ENCODE measurements at places on chromosomes 6 and 20.

- no peak for DNase-seq
Measured at GRCh38 chr6:103874575-103874974, 985.1 kb downstream of the HACE1 start.

DNA sequence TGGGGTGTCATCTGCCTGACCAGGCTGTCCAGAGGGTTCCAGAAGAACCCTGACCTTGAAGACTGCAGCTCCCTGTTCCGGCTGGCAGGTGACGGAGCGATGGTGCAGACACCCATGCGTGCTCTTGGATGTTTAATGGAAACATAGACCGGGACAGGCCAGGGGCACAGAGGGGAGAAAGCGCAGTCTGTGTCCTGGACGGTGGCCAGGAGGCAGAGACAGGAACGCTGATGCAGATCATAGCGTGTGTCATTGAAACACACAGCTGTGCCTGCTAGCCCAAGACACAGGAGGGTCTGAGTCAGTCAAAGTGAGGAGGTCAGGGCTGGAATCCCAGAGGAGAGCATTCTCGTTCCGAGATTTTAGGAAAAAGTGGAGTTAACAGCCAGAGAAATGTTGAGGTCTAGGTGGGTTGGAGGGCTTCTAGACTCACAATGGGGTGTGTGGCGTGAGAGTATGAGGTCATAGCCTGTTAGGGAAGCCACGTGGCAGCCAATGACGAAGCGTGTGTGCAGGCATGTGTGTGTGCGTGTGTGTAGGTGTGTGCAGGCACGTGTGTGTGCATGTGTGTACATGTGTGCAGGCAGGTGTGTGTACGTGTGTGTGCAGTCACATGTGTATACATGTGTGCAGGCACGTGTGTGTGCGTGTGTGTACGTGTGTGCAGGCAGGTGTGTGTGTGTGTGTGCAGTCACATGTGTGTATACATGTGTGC is 167.0 kb downstream of the ERMARD start:
- no peak for DNase-seq

GRCh38 chr6:116475141-116475540 is 14.0 kb downstream of the CALHM6 start:
- no peak for DNase-seq

- peak; percentile 5 for DNase-seq
Measured at GRCh38 chr6:38191418-38191817, 371.9 kb downstream of the ZFAND3 start.

DNA sequence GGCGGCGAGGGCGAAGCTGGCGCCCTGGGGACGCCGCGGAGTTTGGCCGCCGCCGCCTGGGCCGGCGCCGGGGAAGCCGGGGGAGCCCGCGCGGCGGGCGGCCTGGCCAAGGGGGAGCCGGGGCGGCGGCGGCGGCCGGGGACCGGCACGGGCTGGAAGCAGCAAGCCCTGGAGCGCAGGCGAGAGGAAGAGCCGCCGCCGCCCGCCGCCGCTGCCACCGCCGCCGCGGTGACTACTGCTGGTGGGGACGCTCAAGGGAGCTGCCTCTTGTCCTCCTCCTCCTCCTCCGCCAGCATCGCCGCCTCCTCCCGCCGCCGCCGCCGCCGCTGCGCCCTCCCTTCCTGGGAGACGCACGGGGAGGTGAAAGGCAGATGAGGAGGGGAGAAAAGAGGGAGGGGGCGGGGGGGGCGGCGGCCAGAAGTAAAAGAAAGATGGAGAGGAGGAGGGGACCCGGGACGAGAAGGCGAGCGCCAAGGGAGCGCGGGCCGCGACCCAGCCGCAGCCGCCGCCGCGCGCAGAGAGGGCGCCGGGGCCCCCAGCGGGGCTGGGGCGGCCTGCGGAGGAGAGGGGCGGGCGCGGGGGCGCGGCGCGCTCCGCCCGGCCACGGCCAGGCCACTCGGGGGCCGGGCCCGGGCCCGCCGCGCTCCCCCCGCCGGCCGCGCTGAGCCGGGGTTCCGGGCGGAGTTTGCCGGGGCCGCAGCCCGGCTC is 846 bp downstream of the PDE10A start:
- DNase-seq: peak; percentile 57

GRCh38 chr6:27019651-27020552 is 227.6 kb upstream of the PRSS16 start:
- peak; percentile 91 for DNase-seq

DNA sequence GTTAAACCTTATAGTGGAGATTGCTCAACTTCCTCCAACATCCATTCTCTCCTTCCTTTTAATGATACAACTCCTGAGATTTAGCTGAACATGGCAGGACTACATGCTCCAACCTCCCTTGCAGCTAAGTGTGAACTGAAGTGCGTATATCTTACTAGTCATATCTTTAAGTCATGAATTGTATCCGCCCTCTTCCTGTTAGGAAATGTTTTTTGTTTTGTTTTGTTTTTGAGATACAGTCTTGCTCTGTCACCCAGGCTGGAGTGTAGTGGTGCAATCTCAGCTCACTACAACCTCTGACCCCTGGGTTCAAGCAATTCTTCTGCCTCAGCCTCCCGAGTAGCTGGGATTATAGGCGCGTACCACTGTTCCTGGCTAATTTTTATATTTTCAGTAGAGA is 8.8 kb upstream of the OSTM1 start:
- no peak for DNase-seq

DNA sequence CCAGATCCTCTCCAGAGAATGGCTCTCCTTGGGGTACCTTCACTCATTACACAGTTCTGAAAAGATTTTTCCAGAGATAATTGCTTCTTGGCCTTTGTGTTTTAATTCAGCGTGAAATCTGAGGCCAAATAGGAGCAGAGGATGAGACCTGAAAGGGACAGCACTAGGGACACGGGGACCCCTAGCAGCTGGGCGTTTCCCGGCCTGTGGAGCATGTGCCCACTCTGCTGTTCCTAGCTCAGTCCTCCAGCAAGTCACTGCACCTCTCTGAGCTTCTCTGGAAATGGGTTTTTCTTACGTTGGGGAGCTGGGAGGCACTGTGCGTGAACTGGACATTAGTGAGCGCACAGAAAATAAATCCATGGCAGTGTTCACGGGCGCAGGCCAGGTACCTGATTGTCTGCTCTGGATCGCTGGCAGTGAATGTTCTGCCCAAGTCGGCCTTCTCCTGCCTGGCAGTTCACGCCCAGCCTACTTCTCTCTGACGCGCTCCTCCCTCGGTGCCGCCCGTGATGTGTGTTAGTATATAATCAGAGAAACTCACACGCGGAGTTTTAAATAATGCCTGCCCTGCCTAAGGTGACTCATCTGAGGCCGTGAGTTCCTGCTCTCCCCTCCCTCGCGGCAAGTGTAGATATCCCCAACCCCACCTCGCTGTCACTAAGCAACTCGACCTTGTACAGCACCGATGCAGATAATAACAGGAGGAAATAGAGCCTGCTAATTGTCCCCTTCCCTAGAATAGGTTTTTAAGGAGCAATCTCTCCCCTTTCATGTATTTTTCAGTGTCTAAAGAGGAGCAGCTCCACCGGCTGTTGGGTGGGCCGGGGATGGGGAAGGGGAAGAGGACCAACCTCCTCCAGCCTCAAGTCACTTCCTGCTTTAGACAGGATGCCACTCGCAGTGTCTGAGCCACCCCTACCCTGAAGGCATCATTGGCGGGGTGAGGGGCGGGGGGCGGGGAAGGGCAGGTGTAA is 2.7 kb upstream of the TUBB2A start:
- no peak for DNase-seq

DNA sequence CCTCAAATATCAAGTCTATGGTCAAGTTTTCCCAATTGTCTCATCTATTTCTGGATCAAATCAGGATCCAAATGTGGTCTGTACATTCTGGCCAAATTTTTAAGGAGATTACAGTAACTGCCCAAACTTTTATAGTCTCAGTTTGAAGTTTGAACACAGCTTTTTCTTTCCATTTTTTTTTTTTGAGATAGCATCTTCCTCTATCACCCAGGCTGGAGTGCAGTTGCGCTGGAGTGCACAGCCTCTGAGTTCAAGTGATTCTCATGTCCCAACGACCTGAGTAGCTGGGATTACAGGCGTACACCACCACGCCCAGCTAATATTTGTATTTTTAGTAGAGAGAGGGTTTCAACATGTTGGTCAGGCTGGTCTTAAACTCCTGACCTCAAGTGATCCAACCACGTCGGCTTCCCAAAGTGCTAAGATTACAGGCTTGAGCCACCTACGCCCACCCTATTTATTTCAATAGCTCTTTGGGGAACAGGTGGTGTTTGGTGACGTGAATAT is 84.9 kb upstream of the CARMIL1 start:
- no peak for DNase-seq

- DNase-seq: no peak
Measured at GRCh38 chr20:47198254-47198671, 158.2 kb downstream of the ZMYND8 start.

- no peak for DNase-seq
Measured at GRCh38 chr20:33310327-33310899, 27.4 kb downstream of the BPIFB1 start.

- no peak for DNase-seq
Measured at GRCh38 chr6:79954849-79955248, 7.5 kb upstream of the ELOVL4 start.

- no peak for DNase-seq
Measured at GRCh38 chr6:48016020-48016755, 94.8 kb downstream of the PTCHD4 start.

DNA sequence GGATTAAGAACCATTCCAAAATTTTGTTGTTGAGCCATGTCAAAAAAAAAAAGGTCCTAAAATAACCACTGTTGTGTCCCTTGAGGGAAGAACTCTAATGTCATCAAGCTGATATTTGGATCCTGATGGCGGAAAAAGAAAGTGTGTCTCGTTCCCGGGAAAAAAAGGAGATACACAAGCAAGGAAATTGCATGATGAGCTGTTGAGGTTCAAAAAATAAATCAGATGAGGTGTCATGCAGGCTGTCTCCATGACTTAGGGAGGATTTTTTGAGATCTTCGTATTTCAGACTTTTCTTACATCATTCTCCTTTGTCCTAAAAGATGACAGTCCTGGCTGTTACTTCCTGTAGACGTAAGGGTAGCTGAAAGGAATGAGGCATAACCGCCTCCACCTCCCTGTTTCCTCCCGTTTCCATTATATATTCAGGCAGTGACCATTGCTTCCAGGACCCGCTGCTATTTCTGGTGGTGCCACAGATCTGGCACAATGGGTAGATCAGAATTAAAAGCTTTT is 117.3 kb upstream of the TNFAIP3 start:
- no peak for DNase-seq

- DNase-seq: no peak
Measured at GRCh38 chr20:52746190-52746589, 226.0 kb upstream of the TSHZ2 start.

GRCh38 chr6:158544428-158544827 is 15.5 kb upstream of the TMEM181 start:
- no peak for DNase-seq

GRCh38 chr6:118335325-118335816 is 212.7 kb upstream of the PLN start:
- DNase-seq: no peak

DNA sequence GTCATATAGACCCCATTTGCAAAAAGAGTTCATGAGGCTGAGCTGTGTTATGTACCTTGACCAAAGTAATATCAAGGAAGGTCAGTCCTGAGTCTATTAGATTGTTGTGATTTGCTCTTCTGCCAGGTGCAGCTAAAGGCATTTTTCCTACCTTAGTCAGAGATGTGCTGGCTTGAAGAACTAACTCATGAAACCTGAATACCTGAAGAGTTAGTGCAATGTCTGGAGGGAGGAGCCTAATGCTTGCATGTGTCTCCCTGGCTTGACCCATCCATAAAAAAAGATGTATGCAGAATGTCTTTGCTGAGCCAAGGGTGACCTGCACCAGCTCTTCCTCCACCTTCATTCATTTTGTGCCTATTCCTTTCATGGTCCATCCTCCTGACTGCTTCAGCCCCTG is 742.0 kb downstream of the KIF16B start:
- no peak for DNase-seq

Data from dorsolateral prefrontal cortex (tissue), 122 donors.